ENCODE measurements at places on chromosomes 6 and 20.

- peak; percentile 22 for DNase-seq
Observed at GRCh38 chr6:119347466-119348095, 2.0 kb downstream of the MAN1A1 start.

- no peak for DNase-seq
Observed at GRCh38 chr6:90157441-90157840, 139.2 kb downstream of the BACH2 start.

- no peak for DNase-seq
Observed at GRCh38 chr6:48782225-48782624, 671.2 kb upstream of the PTCHD4 start.

GRCh38 chr20:19936466-19937200 lies 80.5 kb upstream of the NAA20 start:
- DNase-seq, result no peak

DNA sequence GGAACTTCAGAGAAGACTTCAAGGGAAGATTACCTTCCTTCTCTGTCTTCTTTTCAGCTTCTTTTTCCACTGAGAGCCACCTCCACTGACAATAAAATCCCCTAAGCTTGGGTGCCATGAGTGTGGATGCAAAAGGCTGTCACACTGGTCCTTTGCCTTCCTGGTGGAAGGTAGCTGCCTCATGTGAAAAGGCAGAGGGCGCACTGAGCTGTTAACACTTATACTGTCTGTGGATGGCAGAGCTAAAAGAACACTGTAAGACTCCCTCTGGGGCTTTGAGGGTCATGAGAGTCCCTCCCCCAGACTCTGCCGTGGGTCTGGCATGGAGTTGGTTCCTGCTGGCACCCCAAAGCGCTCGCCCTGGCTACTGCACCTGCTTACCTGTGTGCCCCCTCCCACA lies 536.7 kb upstream of the IMPG1 start:
- no peak for DNase-seq

DNA sequence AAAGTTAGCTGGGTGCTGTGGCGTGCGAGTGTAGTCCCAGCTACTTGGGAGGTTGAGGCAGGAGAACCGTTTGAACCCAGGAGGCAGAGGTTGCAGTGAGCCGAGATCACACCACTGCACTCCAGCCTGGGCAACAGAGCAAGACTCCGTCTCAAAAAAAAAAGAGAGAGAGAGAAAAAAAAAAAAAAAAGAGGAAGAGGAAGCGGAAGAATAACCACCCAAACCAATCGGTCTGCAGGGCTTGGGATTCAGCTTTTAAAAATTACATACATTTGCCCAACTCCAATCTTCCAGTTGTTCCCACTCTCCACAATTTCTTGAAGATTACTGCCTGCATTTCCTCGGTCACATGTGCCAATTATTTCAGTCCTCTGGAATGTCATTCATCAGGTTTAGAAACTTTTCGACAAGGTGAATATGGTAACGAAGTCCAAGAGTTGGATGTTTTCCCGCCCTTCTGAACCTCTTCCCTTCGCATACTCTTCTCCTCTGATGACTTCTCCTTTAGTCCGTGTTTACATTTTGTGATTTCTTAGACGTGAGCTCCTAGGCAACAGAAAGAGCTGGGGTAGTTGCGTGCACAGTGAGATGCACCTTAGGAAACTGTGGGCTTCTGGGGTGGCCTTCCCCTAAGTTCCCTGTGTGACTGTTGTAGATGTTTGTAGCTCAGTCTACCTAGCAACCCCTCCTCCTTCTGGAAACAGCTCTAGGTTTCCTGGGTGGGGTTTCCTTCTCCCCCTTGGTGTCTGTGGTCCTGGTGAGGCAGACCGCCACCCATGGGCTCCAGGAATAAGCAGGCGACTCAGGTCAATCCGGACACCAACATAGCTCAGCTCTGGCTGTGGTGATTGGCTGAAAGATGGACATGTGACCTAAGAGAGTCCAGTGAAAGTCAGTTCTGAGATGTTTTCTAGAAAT lies 63.0 kb upstream of the NCOA3 start:
- no peak for DNase-seq

GRCh38 chr6:68575765-68576439 lies 59.2 kb upstream of the ADGRB3 start:
- DNase-seq, result peak; percentile 54

- DNase-seq, result no peak
Observed at GRCh38 chr6:12842114-12842513, 125.5 kb downstream of the PHACTR1 start.

DNA sequence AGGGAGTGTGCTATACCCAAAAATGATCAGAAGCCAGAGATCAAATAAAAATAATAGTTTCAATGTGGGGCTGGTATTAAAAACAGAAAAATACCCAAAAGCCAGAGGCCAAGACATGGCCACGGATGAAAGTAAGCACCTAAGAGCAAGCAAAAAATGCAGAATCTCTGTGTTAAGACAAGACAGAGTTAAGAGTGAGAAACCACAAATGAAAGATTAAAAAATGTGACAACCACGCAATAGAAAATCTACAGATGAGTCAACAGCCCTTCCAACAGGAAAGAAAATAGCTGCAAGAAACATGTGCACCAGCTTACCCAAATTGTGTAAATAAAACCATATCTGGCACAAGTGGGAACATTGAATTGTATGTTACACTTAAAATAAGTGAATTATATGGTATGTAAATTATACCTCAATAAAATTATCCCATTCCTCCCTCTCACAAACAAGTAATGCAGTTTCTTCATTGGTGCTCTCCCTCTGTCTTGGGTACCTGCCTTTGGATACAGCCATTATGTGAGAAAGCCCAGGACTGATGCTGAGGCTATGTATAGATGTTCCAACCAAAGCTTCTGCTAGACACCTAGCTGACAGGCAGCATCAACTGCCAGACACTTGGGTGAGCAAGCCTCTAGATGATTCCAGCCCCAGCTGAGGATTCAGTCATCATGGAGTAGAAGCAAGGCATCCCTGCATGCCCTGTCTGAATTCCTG lies 55.3 kb upstream of the UFL1 start:
- no peak for DNase-seq

DNA sequence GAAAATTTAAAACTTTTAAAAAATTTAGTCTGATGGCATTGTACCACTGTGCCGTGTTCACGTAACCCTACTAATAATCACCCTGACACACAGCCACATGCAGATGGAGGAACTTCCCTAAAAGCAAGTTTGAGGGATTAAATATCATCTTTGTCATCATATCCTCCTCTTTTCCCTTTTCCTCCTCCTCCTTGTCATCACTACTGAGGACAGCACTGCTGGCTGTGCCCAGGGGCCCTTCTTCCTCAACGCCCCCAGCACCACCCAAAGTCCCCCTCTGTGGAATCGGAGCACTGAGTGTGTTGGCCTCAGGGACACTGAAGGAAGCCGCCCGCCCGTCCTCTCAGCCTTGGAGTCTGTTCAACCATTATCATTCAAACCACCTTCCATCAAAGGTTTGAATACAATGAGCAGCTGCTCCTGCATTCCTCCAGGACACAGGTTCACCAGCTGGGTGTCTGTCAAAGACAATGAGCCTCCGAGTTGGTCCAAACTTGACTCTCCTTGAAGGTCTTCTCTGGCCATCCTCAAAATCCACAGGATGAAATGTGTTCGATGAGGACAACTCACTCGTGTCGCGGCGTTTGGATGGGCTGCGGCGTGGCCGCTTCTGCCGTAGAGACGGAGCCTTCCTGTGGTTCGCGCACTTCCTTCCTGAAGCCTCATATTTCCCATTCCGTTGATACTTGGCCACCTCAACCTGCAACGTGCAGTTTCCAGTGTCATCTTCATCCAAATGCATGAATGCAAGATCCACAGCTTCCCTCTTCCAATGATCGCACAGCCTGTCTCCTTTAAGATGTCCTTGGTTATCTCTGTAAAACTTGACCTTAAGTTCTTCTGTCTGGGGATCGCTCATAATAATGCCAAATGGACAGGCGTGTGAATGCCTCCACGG lies 23.3 kb downstream of the NQO2 start:
- no peak for DNase-seq

DNA sequence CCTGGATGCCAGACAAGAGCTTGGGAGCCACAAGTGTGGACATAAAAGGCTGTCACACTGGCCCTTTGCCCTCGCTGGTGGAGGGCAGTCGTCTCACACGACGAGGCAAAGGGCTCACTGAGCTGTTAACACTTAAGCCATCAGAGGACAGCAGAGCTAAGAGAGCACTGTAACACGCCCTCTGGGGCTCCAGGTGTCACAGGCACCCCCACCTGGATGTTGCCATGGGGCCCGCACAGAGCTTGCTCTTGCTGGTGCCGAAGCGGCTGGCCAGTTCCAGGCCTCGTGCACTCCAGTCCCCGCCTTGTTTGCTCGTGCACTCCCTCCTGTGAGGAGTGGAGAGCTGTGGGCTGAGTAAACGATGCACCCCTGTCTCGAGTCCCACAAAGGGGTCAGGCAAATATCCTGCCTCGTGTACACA lies 37.4 kb downstream of the SLC35D3 start:
- DNase-seq, result no peak

GRCh38 chr20:63270606-63271325 lies 1.8 kb upstream of the ARFGAP1 start:
- DNase-seq, result no peak

DNA sequence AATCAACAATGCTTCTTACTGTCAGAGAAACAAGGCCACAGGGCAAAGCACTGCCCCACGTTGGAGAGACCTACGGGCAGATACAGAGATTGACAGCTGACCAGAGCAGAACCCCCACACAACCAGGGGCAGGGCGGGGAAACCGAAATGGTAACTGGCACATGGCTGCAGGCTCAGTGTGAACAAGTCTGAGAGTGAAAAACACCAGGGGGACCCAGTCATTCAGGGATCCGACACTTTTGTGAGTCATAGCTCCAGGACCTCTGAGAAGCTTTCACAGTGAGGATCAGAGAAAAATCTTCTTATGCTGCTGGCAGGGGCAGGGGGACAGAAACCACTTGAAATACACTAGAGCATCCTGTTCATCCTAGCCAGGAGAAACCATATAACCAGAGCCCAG lies 254.2 kb downstream of the C6orf118 start:
- peak; percentile 56 for DNase-seq

GRCh38 chr6:26163427-26164119 lies 76.3 kb downstream of the HFE start:
- DNase-seq, result no peak

DNA sequence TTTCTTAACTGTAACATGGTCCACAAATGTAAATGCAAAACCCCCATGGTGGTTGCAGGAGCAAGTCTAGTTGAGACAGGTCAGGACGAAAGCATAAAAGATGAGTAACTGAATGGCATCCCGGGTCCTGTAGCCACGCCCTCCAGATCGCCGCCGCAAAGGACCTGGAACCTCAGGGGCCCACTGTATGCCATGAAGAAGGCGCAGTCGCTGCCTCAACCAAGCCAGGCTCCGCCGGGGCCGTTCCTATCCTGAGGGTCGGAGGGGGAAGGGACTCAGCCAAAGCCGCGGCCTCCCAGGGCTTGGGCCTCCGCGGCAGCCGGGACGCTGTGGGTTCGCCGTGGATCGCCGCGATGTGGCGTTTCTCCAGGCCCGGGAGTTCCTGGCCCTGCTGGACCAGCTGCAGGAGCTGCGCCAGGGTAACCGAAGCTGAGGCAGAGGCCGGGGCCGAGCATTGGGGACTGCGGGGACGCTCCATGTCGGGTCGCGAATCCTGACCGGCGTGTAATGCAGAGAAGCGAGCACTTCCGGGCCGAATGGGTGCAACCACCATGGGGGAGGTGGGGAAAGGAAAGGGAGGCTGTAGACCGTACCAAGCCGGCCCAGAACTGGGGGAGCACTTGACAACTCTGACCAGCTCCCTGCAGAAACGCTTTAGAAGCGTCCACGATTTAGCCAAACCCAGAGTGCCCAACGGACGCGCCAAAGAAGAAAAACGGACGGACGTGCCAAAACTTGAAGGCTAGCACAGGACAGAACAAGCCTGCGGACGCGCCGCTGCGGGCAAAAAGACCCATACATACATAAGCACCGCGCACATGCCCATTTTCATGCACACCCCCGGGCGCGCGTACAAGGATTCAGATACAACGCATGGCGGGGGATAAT lies 11.1 kb downstream of the RPL7L1 start:
- DNase-seq, result peak; percentile 95

- DNase-seq, result no peak
Observed at GRCh38 chr6:22313796-22314195, 17.0 kb upstream of the PRL start.

GRCh38 chr6:48111143-48111506 lies at the start of gene PTCHD4:
Gene PTCHD4, minus strand, starts transcription at chr6:48111197. Its CDS starts 42,240 bp downstream, at chr6:48068957.
- peak; percentile 78 for DNase-seq

DNA sequence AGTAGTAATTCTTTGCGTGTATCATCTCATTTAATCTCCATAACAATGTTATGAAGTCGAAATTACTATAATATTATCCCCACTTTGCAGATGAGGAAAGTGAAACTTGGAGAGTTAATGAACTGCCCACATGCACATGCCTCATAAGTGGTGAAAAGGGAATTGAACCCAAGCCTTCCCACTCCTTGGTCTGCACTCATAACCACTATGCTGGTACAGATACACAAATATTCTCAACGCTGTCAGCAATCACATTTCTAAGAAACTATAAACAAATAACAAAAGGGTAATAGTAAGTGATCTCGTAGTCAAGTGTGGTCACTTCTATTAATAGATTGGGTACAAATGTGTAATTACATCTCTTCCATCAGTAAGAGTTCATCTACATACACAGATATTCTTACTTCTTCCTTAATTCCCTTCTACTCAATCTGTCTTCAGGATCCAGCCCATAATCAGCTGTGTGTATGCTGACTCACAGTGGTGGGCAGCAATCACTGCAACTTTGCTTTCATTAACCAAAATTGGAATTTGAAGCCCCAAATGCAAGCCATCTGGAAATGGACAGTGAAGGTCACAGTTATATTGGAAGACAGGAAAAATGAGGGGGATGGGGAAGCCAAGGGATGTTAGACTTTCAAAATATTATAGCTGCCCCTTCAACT lies 6.6 kb downstream of the PRSS35 start:
- no peak for DNase-seq

- no peak for DNase-seq
Observed at GRCh38 chr6:162078126-162078525, 649.4 kb downstream of the PRKN start.

DNA sequence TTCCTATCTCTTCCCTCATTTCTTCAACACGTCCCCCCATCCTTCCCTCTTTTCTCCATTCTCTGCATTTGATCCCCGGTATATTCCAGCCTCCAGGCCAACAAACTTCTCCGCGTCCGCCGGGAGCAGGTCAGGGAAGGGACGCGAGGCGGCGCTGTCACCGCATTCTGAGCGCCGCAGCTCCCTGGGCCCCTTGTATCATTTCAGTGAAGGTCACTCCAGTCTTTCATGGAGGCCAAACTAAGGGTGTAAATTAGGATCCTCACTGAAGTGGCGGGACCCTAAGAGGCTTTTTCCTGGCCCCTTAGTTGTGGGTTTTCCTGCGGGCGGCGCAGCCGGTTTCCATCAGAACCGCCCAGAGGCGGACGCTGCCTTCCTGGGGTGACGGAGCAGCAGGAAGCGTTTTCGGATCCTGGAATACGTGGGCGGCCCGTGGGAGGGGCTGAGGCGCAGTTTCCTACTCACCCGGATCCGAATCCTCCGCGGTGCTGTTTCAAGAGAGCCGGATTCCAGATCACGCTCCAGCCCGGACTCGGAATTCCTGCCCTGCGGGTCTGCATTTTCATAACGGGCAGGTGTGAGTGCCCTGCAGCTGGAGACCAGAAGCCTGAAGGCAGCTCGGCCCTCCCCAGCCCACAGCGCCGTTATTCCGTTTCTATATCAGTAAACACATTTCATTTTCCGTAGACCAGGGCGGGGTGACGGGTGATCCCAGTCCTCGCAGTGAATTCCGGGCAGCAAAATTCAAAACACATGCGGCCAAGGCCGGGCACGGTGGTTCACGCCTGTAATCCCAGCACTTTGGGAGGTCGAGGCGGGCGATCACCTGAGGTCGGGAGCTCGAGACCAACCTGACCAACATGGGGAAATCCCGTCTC lies 3.6 kb upstream of the MICA start:
- peak; percentile 87 for DNase-seq
